ENCODE measurements at places on chromosomes 5 and 9.

- no peak overlapping the region for H3K4me3 ChIP-seq
- H3K36me3 ChIP-seq, result peaks cover 4% of the 10 kb centered on the region
- DNase-seq, result no peak
- no peaks in the 10 kb centered on the region for H3K27me3 ChIP-seq
- no peak overlapping the region for H3K27ac ChIP-seq
Observed at GRCh38 chr9:109813829-109814228, 33.8 kb downstream of the PALM2AKAP2 start.

DNA sequence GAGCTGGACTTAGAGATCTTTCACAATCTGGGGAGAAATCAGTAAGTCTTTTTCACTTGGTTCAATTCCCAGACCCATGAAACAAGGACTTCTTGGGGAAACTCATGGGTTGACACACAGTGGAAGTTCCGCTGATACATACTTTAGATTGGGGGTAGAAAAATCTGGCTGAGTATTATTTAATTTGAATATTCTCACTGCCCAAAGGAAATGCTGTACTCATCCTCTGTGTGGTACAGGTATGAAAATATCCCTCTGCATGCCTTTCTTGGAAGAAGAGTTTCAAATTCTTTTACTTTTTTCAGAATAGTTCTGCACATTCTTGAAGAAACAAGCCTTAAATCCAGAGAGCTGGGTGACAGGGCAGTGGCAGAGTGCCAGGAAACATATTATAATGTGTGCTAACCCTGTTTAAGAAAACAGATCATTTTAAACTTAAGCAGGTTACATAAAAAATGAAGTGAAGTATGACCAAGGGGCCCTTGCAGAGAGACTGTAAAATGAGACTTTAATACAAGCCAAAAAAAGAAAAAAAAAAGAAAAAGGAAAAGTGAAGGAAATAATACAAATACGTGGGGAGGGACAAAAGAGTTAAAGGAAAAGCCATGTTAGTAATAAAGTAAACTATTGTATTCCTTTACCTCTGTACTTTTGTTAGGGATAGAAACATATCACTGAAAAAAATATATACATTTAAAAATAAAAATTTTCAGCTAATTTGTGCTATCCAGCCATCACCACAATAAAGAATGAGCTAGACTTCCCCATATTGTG, 173.4 kb upstream of the NR3C1 start:
- H3K4me3 ChIP-seq, result no peak overlapping the region
- no peak overlapping the region for H3K27ac ChIP-seq
- H3K4me1 ChIP-seq, result peaks cover 8% of the 10 kb centered on the region
- no peaks in the 10 kb centered on the region for H3K36me3 ChIP-seq
- peak; percentile 40 for DNase-seq
- no peaks in the 10 kb centered on the region for H3K27me3 ChIP-seq

DNA sequence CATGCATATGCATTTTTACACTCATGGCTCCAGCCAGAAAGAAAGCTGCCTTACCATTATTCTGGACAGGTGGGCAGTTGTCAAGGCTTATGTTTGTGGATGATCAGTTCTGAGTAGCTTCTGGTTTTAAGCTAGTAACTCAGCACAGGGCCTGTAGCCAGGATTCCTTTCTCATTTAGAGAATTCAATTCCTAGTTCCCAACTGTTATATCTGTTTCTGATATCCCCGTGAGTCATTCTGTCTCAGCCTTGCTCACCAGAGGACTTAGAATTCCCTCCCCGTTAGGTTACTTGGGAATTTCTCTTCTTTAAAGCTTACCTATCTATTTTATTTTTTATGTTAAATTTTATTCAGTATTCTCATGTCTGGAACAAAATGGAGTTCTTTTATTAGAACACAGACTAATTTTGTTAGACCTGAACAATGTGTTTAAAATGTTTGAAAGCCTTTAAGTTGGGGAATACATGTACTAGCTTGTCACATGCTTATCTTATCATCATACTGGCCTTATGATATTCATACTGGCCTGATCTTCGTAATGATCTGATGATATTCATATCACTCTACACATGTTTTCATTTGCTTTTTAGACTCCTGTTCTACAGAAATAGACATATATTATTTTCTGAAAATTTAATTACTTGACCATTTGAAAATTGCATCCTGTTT, 47.1 kb downstream of the CAST start:
- no peak for DNase-seq
- H3K27me3 ChIP-seq, result no peaks in the 10 kb centered on the region
- 0 out of 2 replicates have a peak, but pooled peaks cover 6% of the 10 kb centered on the region for H3K36me3 ChIP-seq
- peaks cover 10% of the 10 kb centered on the region for H3K4me1 ChIP-seq
- H3K27ac ChIP-seq, result peak overlapping the region; percentile 7
- H3K4me3 ChIP-seq, result no peak overlapping the region

DNA sequence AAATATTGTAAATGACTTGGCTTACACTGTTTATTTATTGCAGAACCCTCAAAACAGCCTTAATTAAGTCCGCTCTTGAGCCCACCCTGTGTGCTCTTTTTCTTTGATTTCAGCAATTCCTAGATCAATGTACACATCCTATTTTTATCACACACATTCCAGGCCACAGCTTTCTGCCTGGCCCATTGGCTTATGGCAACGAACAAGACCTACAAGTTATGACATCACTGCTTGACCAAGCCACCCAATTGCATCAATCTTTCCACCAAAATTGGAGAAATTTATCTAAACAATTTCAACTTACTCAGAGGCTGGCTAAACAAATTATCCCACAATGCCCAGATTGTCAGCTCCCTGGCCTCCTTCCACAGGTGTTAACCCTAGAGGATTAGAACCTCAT, 158.4 kb downstream of the CPLANE1 start:
- DNase-seq, result no peak
- H3K36me3 ChIP-seq, result no peaks in the 10 kb centered on the region
- H3K27me3 ChIP-seq, result no peaks in the 10 kb centered on the region
- H3K4me3 ChIP-seq, result no peak overlapping the region

DNA sequence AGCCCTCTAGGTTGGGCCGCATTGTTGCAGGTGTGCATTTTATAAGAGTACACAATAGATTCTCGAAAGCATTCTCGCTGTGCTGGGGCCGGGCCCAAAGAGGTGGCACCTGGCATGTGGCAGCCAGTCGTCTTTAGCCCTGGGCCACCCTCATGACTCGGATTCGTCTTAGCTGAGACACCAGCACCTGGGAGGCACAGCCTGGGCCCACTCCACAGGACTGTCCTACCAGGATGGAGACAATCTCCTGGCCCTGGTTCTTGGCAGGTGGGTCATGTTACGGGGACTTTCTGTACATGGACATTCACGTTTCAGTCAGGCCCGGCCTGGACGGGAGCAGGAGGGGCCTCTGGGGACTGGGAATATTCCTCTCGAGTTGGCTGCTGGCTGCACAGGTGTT, 212.5 kb downstream of the FANCC start:
- no peak overlapping the region for H3K4me3 ChIP-seq
- H3K27me3 ChIP-seq, result no peaks in the 10 kb centered on the region
- peaks cover 43% of the 10 kb centered on the region for H3K36me3 ChIP-seq
- H3K27ac ChIP-seq, result no peak overlapping the region
- DNase-seq, result no peak

- H3K4me1 ChIP-seq, result no peaks in the 10 kb centered on the region
- H3K36me3 ChIP-seq, result no peaks in the 10 kb centered on the region
- peak; percentile 12 for DNase-seq
- no peaks in the 10 kb centered on the region for H3K27me3 ChIP-seq
- no peak overlapping the region for H3K4me3 ChIP-seq
- no peak overlapping the region for H3K27ac ChIP-seq
Observed at GRCh38 chr9:89661956-89662717, 57.3 kb downstream of the GADD45G start.

DNA sequence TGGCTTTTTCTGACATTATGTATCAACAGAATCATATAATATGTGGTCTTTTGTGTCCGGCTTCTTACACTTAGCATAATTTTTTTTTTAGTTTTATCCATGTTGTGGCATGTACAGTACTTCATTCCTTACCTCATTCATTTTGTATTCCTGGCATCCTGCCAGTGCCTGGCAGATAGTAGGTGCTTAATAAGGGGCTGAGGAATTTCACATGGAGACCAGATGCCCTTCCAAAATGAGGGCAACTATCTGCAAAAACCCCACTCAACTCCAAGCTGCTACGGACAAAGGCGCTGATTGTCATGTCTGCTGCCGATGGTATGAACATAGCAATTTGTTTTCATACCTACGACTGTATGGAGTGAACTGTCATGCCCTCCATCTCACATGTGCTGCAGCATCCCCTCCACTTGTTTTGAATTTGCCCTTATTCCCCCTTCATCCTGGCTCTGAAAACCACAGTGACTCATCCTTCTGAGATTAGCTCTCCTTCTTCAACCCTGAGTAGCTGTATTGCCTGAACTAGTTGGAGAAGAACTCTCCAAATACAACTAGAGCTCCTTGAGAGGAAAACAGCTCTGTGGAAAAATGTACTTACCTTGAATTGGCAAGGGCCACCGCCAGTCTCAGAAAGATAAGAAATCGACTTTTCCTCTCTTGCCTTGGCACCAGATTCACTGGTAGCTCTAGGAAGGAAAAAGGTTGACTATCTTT, 41.3 kb upstream of the FOXE1 start:
- no peak overlapping the region for H3K4me3 ChIP-seq
- H3K27me3 ChIP-seq, result no peaks in the 10 kb centered on the region
- no peaks in the 10 kb centered on the region for H3K36me3 ChIP-seq
- H3K4me1 ChIP-seq, result peaks cover 49% of the 10 kb centered on the region
- 0 out of 2 replicates have a peak overlapping the region, but pooled peaks have one; percentile 9 for H3K27ac ChIP-seq

DNA sequence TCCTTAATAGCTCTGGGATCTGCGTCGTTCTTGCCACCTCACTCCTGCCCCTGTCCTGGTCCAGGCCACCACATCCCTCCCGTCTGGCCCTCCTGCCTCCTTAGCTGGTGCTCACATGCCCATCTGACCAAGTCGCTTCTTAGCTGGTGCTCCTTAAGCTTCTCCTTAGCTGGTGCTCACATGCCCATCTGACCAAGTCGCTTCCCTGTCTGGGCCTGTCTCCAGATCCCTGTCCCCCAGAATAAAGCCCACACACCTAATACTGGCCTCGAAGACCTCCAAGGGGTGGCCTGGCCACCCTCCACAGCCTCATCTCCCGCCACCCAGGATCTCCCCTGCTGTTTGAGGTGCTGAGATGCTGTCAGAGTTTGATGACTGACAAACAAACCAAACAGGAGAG, 31.4 kb upstream of the TTLL11 start:
- H3K4me3 ChIP-seq, result no peak overlapping the region
- no peaks in the 10 kb centered on the region for H3K27me3 ChIP-seq
- no peak for DNase-seq
- no peaks in the 10 kb centered on the region for H3K36me3 ChIP-seq

DNA sequence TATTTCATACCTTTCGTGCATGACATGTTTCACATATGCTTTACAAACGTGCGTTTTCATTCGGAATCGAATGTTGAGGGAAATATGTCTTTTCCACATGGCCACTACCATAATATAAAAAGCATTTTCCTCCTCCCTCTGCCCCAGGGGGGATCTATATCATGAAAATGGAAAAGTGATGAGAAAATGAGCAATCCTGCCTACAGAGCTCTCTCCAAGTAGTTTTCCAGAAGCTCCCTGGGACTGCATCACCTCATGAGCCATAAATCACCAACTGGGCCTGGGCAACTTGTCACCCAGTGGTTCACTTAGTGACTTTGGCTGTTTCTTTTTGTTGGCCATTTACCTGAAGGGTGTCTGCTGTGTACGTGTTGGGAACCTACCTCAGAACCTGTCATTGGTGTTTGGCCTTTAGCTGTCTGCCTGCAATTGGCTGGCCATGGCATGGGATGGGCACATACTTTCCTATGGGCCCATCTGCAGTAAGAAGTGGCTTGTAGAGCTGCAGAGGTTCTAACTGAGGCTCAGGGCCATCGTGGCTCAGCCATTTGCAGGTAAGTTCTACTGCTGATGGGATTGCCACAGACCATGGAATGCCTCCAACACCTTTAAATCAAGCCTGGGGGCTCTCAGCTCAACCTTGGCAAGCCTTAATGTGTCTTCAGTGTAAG, 9.5 kb upstream of the TIFAB start:
- peaks cover 14% of the 10 kb centered on the region for H3K27me3 ChIP-seq
- H3K27ac ChIP-seq, result no peak overlapping the region
- DNase-seq, result no peak
- H3K4me1 ChIP-seq, result no peaks in the 10 kb centered on the region

DNA sequence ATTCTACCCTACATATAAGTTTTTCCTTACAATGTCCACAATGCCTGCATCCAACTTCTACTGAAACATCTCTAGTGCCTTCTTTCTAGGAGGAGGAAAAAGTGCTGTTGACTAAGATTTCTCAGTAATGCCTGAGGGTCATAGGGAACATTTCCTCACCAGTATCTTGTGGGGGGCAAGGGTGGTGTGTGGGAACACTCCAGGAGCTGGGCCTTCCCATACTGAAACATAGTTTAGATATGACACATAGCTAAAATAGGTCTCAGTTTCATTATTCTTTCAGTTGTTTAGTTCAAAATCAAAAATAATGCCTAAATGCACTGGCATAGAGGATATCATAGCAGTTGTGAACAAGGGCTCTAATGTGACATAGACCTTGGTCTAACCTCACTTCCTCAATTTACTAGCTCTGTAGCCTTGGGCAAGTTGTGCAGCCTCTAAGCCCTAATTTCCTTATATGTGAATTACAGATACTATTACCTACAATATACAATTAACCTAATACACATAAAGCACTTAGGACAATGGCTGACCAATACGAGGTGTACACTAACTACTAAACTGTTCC, 66.1 kb downstream of the HAPLN1 start:
- DNase-seq, result no peak
- no peaks in the 10 kb centered on the region for H3K36me3 ChIP-seq
- no peak overlapping the region for H3K4me3 ChIP-seq

- no peaks in the 10 kb centered on the region for H3K4me1 ChIP-seq
- H3K4me3 ChIP-seq, result no peak overlapping the region
- no peak overlapping the region for H3K27ac ChIP-seq
- H3K27me3 ChIP-seq, result no peaks in the 10 kb centered on the region
- no peaks in the 10 kb centered on the region for H3K36me3 ChIP-seq
Observed at GRCh38 chr5:67050125-67050524, 146.5 kb downstream of the CD180 start.
